Dermis blood vessel endothelial cell (primary cell): ENCODE measurements at places on chromosomes 2 and 18. TPM values are rescaled to one million over a fixed set of nuclear protein-coding genes. Genes with fewer than 3 reads are reported as not detected.

LAMA3 gene
- 14.1 and 15.9 TPM in 2 replicates for total RNA-seq

TMEFF2 gene
- total RNA-seq: 0.05 TPM in 1 of 2 replicates, not detected in the other

HNMT gene
- 1.4 and 5.6 TPM in 2 replicates for total RNA-seq

LONRF2 gene
- total RNA-seq: under 0.01 TPM in 1 of 2 replicates, not detected in the other

VWA3B gene
- not detected in 2 replicates for total RNA-seq

HDAC4 gene
- total RNA-seq: 17.4 and 25.2 TPM in 2 replicates

SRD5A2 gene
- not detected in 2 replicates for total RNA-seq

- no peak for DNase-seq
These were observed 157.6 kb downstream of the LPIN1 start for GRCh38 chr2:11904029-11904428.

GRCh38 chr2:19894134-19894792, 7.5 kb downstream of the TTC32 start:
- no peak for DNase-seq

DNA sequence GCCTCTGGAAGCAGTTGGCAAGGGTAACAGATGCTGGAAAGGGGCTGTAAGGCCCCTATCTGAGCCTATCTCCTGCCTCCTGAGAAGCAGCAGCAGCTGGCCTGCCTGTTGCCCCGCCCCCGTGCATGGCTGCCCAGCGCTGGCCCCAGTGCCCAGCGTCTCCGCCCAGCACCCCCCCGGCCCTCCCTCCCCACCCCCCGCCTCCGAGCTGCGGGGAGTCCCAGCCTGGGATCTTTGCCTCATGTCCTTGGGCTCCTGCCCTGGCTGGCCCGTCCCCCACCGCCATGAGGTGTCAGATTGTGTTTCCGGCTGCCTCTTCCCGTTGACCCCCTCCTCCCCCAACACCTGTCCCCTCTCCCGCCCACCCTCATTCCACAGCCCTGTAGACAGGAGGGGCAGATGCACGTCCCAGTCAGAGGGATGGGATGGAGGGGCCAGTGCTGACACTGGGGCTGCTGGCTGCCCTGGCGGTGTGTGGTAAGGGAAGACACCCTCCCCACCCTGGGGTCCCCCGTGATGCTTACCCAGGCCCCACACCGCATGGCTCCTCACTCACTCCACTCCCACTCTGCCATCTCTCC, at the start of gene CHRND:
TSS of gene CHRND (plus strand) at position 370 of the 581 bp plus-strand sequence. CDS start at position 426, 56 bp downstream.
- DNase-seq: no peak

GRCh38 chr2:221693365-221693764, 121.3 kb upstream of the EPHA4 start:
- no peak for DNase-seq

DNA sequence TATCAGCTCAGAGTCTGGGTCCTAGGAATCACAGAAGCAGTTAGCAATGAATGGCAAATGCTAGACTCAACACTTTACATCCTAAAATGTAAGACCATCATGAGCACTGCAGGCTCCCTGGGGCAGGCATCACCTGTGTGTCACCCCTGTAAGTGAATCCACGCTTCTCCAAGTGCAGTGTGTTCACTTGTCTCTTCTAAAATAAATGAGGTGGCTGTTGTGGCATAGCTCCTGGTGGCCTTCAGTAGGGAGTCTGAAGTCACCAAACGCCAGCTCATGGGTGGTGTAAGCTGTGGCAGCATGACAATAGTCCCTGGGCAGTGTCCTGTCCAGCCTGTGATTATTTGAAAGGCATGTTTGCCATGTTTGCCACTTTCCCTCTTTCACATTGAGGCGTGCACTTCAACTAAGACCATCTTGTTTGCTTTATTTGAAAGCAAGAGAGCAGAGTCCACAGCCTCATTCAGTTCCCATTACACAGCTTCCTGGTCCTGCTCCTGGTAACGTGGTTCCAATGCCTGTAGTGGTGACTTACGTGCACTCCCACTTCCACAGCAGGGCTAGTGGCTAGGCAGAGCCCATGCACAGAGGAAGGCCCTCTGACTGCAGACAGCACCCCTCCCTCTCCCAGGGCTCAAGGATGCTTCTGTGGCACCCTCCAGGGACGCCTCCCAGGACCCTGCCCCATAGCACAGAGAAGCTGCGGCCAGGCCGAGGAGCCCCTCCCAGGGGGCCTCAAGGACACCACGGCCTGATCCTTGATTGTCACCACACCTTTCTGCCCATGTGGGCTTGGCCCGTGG, 24.3 kb downstream of the COA5 start:
- DNase-seq: no peak

- DNase-seq: no peak
These were observed 59.3 kb downstream of the ETAA1 start for GRCh38 chr2:67456428-67456827.

DNA sequence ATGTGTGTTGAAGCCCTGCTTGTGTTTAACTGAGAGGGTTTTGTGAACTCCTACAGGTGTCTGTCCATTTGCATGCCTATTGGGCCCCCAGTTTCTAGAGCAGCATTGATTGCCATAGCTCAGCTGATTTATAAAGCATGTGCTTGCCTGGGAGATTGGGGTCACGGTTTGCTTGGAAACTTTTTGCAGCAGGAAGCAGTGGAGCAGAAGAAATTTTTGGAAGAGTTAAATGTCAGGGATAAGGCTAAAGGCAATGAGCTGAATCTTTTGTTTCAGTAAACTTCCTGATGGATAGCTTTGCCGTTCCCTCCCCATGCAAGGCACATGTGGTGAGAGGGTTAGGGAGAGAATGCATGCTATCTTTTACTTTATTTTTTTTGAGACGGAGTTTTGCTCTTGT, 102.2 kb downstream of the PTPRM start:
- DNase-seq: no peak

DNA sequence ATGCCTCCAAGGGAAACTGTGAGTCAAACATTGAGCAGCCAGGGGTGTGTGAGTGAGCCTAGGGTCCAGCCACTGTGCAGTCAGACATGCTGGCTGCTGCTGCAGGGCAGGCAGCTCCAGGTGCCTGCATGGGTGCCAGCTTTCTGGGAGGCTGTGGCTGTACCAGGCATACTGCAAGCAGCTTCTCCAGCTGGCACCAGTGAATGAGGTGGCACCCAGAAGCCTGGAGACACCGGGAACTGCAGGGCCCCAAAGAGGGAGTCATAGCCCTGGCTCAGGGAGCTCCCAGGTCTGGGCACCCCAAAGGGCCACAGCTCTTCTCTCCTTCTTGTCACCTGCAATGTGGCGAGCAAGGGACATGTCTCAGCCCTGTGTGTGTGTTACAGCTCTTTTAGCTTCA, 283.2 kb downstream of the RPRM start:
- DNase-seq: no peak

- DNase-seq: no peak
These were observed 184.3 kb downstream of the RPIA start for GRCh38 chr2:88875736-88876135.

- DNase-seq: peak; percentile 10
These were observed 16.7 kb upstream of the DSG1 start for GRCh38 chr18:31301201-31301655.

GRCh38 chr2:53429901-53430300, 337.7 kb upstream of the CHAC2 start:
- no peak for DNase-seq

DNA sequence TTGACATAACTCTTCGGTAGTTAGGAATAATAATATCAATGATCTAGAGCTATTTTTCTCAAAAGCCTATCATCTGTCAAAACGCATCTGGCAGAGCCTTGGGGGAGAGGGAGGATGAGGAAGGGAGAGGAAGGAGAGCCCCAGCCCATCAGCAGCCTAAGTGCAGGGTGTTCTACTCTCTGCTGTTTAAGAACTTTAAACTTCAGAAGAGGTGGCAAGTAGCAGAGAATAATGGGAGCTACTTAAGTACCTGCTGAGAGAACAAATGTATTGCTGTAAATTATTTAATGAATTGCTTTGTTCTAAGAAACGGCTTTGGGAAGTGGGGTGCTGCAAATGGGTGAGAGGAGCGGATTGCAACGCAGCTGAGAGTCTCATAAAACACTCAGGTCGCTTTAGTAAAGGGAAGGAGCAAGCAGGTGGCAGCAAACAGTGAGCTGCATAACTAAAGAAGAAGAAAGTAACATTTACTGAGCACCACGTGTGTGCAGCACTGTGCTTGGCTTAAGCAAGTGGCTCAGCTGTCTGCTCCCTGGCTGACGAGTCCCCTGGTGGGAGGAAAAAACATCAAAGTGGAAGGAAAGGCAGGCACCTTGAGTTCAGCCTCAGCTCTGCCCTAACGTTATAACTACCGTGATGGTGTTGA, 26.3 kb upstream of the SH3RF3 start:
- peak; percentile 36 for DNase-seq
